ENCODE measurements at places on chromosomes 12 and 14.

DNA sequence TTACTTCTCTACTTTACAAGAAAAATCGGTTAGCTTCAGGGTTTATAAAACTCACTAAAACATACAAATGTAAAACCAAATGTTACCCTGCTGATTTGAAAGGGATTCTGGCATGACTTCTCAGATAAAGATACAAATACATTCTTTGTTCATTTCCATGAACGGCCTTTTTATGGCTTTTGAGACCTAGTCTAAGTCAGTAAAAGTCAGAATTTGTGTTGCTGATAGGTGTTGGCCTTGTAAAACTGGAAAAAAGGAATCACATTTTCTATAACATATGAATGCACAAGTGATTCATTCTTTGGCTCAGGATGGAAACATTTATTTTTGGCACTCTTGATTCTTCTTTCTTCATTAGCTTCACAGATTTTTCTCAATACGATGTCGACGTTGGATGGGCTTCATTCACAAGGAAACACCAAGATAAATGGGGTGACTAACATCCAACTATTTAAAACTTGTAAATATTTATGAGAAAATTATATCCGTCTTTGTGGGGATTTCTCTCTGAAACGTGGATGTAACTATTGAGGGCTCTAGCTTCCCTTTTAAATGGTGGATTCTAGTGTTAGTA, 27.0 kb upstream of the CPM start:
- no peak for DNase-seq

DNA sequence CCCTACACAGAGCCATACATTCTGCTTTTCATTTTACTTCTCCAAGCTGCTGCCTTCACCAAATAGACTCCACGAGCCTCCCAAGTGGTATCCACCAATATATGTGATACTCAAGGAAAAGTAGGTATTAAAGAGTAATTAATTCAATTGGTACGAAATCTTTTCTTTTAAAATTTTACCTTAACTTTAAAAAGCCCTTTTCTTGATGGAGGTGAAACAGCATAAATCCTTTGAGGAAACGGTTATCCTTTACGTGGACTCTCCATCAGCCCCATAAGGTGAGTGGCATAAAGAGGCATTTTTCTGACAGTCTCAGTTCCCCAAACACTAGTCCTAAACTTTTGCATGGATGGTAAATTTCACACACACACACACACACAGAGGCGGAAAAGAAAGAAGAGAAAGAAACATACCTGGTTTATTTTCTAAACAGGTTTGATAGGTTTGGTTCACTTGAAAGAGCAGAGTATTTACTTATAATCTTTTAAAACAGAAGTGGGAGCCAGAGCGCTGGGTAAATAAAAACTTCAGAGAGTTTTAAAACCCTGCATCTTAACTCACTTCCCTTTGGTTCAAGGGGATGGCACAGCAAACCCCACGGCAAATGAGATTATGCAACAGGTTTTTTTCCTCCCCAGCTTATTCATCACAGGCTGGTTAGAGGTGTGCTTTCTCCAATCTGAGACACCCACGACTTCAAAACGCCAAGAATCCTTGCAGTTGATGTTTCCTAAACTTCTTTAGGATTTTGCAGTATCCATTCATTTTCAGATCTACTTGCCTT, 1.9 kb downstream of the DUSP16 start:
- peak; percentile 82 for DNase-seq

DNA sequence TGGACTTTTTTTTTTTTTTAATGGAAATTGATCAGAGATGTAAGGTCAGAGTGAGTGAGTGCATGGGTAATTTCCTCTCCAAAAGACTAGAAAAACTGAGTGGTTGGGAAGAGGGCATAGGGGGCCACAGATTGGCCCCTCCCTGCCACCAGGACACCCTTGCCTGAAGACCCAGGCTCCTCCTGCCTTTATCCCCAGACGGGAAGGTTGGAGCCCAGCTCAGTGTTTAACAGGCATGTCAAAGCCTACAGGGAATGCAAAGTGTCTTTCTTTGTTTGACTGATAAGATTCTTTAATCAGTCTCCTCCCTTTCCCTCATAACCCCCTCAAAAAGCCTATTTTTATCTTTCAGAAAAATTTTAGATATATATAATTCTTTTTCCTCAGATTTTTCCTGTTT, 50.3 kb downstream of the IRAK3 start:
- DNase-seq, result no peak

- DNase-seq, result no peak
These were observed 65.9 kb downstream of the KCNA1 start for GRCh38 chr12:4975574-4975973.

GRCh38 chr12:12449533-12450025, 92.7 kb downstream of the BORCS5 start:
- no peak for DNase-seq

GRCh38 chr12:128796439-128797118, 27.2 kb downstream of the SLC15A4 start:
- DNase-seq, result peak; percentile 68

- no peak for DNase-seq
These were observed 33.5 kb downstream of the SNRNP35 start for GRCh38 chr12:123491481-123491880.

DNA sequence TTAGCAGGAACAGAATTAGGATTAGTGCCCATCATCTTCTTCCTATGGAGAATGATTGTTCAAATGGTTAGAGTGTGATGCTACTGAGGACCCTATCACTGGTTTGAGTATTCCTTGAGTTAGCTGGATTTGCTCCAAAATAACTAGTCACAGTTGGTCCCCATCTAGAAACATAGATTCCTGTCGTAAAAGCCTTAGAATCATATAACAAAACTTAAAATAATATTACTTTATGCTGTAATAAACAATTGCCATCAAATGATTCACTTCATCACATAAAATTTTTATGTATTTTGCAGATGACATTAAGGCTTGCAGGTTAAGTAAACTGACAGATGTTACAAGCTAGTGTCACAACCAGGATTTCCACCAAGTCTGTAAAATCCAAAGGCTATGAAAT, 209.8 kb downstream of the CCER1 start:
- no peak for DNase-seq

- DNase-seq, result no peak
These were observed 6.9 kb downstream of the RFC5 start for GRCh38 chr12:118023301-118023860.

All from CD8-positive, alpha-beta memory T cell (primary cell).